ENCODE measurements at places on chromosomes 7 and 10. TPM values are rescaled to one million over a fixed set of nuclear protein-coding genes. Genes with fewer than 3 reads are reported as not detected.

C10orf105 gene
- 0.07 TPM for polyA plus RNA-seq

DNA sequence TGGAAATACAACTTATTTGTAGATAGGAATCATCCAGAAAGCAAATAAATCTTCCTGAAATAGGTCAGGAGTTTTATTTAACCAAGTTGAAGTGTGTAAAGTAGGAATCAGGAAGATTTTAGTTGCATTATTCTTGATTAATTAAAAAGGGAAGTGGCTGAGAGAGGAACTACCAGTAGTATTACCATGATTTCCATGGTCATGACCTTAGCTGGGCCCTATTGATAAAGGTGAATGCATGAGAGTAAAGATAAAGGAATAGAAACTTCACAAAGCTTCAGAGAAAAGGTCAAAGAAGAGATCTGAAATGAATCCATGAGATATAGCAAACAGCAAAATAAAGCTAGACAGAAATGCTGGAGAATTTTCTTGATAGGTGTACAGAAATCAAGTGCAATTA lies 46.2 kb upstream of the DLX6 start:
- no peak for DNase-seq

PAOX gene
- polyA plus RNA-seq, result 8.4 TPM

DNA sequence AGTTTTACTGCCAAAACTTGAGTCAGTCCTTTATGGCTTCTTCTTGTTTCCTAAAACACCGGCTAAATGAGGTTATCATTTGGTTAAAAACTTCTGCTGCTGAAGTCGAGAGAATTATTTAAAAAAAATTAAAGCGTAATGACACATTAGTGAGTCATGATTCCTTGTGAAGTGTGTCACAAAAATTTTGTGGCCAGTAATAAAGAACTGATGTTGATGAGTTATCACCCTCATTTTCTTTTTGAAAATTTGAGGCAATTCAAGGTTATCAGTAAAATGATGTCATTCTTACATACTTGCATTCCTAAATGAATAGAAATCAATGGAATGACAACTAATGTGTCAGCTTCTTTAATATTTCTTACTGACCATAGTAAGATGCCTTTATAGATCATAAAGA lies 427.4 kb downstream of the SORCS3 start:
- DNase-seq, result no peak

FBXO24 gene
- polyA plus RNA-seq, result 2.6 TPM

- no peak for DNase-seq
These were observed 31.4 kb downstream of the POR start for GRCh38 chr7:75946207-75946855.

GRCh38 chr10:32269343-32270100 lies 77.4 kb downstream of the EPC1 start:
- DNase-seq, result no peak

GRCh38 chr10:70557086-70557845 lies 45.3 kb downstream of the PRF1 start:
- no peak for DNase-seq

- DNase-seq, result peak; percentile 4
These were observed 649.0 kb upstream of the PCDH15 start for GRCh38 chr10:55449981-55450380.

GRCh38 chr7:151339651-151340382 lies 1.8 kb upstream of the NUB1 start:
- no peak for DNase-seq

DNA sequence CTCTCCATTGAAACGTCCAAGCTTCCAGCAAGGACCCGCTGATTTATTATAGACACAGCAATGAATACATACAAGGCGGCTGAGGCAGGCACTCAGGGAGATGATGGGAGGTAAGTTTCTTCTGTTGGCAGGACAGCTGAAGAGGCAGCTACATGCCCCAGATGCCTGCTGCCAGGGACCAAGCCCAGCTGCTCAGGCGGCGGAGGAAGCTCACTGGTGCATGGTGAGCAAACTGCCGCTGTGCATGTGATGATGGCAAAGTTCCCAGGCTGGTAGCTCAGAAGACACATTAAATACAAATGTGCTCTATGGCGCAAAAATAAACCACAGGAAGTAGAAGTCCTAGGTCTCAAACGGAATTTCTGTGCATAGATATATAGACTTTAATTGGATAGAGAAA lies 2.3 kb downstream of the DNTT start:
- DNase-seq, result no peak

DNA sequence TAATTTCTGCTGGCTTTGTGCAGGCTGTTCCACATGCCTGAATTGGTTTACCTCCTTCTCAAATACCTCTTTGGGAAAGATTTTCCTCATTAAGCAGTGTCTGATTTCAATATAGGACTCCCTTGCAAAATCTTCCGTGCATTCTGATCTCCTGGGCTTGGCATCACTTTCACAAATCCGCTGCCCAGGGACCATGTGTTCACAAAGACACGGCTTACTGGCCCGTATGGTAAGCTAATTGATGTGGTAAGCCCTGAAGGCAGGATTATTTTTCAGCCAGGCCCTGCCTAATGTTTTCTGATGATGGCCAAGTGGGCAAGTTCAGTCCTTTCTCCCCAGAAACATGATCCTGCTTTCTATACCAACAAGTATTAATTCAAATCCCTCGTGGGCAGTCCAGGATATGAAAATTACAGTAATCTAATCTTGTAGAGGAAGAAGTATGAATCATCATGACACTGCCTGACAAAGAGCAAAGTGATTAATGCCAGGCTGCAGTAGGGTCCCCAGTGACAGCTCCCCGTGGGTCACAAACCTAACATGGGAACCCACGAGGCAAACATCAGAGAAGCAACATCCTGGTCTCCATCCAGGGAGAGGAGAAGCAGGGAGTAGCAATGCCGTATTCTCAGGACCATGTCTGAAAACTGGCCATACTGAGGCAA lies 11.6 kb upstream of the SVIL start:
- peak; percentile 65 for DNase-seq

DNA sequence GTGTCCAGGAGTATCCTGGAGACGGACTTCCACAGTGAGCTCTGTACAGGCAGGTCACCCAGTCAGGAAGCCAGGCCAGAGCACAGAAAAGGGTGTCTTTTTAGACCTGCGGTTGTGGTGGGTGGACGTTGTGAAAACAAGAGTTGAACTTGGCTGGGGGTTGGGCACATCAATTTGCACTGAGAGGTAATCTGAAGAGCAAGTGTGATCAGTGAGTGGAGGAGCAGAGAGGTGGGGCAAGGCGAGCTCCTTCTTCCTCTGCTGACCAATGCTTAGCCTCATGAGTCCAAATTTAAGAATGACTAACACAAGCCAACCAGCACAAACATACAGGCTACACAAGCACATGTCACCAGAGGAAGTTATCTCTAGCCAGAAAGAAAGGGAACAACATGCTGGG lies 310.8 kb downstream of the TCERG1L start:
- no peak for DNase-seq

- DNase-seq, result no peak
These were observed 214.4 kb downstream of the CCSER2 start for GRCh38 chr10:84542522-84543490.

DNA sequence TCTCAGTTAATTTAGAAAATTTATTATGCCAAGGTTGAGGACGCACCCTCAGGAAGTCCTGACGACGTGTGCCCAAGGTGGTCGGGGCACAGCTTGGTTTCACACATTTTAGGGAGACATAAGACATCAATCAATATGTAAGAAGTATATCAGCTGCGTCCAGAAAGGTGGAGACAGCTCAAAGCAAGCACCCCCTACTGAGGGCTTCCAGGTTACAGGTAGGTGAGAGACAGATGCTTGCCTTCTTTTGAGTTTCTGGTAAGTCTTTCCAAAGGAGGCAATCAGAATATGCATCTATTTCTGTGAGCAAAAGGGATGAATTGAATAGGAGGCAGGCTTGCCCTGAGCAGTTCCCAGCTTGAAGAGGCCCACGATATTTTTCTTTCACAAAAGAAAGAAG lies 614.3 kb downstream of the XPNPEP1 start:
- no peak for DNase-seq

- DNase-seq, result no peak
These were observed 235.1 kb upstream of the CACNA2D1 start for GRCh38 chr7:82678716-82679115.

CLCN1 gene
- 0.09 TPM for polyA plus RNA-seq

EEPD1 gene
- polyA plus RNA-seq, result 6.3 TPM

ANKRD1 gene
- polyA plus RNA-seq, result 0.81 TPM

LDB1 gene
- 120 TPM for polyA plus RNA-seq

RTKN2 gene
- 10.1 TPM for polyA plus RNA-seq

YKT6 gene
- polyA plus RNA-seq, result 77.7 TPM

DNA sequence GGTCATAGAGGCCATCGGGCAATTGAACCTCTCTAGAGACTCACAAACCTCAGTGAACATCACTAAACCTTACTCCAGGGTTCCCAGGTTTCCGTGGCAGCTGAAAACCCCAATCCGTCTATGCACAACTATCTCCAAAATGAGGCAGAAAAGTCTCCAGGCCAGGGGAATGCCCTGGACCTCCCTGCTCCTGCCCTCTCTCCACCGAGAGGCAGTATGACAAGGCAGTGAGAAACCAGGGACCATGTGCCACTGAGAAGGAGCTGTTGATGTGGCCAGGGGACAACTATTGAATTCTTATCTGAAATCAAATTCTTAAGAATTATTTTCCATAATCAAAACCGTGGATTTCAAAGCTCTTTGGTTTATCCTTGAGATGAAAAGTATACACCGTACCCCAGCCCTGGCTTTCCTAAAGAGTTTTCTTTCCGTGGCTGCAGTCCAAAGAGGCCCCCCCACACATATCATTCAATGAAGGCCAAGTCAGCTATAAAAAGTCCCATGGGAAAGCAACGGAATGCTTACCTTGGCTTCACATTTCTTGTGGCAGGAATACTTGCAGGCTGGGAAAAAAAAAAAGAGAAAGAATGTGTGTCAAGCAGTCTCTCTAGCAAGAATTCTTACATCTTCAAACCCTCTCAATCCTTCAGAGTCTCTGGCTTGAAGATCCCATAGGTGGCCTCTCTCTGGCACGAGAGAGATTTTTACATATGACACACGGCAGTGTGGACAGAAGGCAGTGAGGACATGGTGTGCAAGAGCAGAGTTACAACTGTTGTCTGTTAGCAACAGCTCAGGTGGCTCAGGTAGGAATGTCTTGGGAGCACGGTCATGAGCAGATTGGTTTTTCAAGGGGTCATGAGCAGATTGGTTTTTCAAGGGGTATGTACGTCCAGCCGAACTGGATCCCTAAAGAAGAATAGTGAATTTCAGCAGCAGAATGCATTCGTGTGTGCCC lies 75.2 kb downstream of the TNS3 start:
- DNase-seq, result no peak

DNA sequence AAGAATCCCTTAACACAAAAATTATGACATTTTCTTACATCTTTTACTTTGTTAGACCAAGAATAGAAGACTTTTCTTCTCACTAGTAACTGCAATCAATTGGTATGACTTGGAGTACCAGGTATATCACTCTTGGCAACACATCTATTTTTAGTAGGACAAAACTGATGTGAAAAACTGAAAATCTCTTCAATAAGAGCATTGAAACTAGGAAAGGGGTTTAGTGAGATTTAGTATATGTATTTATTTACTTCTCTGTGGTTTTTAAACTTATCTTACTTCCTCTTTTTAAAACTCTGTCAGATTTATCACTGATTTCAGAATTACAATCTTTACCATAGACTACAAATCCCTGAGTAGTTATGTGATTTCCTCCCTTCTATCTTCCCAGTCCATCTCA lies 366.2 kb downstream of the PCDH15 start:
- no peak for DNase-seq

GRCh38 chr7:128025380-128025779 lies 5.9 kb downstream of the LRRC4 start:
- DNase-seq, result no peak

GRCh38 chr7:79531905-79532664 lies 78.6 kb upstream of the MAGI2 start:
- DNase-seq, result no peak

OR2A1 gene
- 1.2 TPM for polyA plus RNA-seq

DNA sequence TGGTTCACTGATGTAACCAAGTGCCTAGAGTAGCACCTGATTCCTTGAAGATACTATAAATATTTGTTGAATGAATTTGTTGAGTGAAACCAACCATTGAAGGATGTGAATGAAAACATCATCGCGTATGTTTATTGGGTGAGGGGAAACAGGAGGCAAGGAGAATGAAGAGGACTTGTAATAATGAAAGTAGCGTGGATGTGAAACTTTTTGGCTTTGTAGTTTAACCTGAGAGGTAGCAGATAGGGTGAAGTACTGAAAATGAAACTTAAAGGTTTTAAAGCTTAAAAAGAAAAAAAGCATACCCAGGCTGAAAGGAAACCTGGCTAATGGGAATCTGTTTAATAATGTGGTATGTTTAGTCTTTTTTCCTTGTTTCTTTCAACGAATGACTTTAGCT lies 5.2 kb downstream of the CCNY start:
- DNase-seq, result no peak

DNA sequence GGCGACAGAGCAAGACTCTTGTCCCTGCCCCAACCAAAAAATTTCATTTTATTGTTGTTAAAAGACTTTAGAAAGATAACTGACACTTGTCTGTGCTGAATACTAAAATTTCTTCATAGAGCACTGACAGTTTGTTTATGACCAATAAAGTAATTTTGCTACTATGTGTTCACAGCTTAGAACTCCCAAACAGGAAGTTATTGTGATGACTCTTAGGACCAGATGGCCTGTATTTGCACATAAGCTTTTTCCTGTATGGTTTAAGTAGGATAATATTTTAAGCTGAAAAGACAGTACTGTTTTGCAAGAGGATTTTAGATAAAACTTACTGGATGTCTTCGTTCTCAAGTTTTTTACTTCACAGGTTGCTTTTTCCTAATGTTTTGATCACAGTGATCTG lies 80.7 kb downstream of the MMRN2 start:
- no peak for DNase-seq

DNA sequence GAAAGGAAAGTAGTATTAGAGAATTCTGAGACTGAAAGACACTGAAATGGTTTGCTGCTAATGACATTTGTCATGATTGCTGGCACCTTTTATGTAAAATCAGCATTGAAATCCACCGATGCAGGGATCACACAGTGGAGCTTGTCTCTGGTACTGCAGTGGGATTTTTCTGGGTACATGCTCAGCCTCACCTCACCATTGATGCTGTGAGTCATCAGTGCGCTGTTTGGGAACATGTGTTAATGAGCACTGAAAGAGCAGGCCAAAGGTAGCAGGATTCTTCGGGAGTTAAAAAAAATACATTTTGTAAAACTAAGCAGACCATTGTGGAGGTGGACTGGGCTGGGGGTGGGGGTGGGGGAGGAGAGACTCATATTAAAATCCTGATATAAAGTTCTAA lies 174.9 kb downstream of the CREB5 start:
- DNase-seq, result no peak

ARHGAP12 gene
- 44.0 TPM for polyA plus RNA-seq

COX15 gene
- polyA plus RNA-seq, result 62.7 TPM

DNA sequence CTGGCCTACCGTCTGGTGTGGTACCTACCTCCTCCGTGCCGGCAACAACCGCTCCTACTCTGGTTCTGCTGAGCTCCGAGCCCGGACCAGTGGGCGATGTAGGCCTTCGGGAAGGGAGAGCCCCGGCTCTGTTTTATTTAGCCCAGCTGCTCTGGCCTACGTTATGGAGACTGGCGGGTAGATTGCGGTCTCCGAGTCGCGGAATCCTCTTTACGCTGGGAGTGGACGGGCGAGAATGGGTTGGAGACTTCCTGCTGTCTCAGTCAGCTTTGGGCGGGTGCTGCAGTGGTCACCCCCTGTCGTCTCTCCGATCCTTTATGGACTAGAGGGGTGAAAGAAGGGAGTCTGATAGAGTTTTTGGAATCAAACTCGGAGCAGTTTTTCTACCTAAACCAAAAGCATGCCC lies 406 bp downstream of the CBLL1 start:
- no peak for DNase-seq

All from renal pelvis (tissue), 12 donors.